ENCODE measurements at places on chromosomes 2 and 18.

GRCh38 chr2:182415771-182416170, 11.1 kb downstream of the PDE1A start:
- no peak for DNase-seq

DNA sequence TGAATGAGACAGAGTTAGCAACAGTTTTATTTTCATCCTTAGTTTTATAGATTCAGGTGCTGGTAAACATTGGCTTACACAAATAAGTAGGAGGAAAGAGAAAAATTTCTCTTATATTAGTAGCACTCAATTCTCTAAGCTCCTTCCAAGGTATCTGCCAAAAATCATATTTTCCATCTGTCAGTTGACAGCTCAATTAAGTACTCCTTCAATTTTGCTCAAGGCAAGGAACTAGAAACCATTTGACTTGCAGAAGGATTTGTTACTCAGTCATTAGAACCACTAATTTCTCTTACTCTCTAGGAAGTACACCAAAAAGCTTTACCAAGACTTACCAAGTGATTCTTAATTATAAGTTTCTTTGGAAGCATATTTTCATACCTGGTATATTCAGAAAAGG, 101.4 kb upstream of the ATP8B1 start:
- DNase-seq: no peak

- peak; percentile 90 for DNase-seq
These were observed at the start of gene KLF11 for GRCh38 chr2:10043256-10043905. Gene KLF11 (plus strand): TSS chr2:10043550. CDS start chr2:10043717, 167 bp downstream.

DNA sequence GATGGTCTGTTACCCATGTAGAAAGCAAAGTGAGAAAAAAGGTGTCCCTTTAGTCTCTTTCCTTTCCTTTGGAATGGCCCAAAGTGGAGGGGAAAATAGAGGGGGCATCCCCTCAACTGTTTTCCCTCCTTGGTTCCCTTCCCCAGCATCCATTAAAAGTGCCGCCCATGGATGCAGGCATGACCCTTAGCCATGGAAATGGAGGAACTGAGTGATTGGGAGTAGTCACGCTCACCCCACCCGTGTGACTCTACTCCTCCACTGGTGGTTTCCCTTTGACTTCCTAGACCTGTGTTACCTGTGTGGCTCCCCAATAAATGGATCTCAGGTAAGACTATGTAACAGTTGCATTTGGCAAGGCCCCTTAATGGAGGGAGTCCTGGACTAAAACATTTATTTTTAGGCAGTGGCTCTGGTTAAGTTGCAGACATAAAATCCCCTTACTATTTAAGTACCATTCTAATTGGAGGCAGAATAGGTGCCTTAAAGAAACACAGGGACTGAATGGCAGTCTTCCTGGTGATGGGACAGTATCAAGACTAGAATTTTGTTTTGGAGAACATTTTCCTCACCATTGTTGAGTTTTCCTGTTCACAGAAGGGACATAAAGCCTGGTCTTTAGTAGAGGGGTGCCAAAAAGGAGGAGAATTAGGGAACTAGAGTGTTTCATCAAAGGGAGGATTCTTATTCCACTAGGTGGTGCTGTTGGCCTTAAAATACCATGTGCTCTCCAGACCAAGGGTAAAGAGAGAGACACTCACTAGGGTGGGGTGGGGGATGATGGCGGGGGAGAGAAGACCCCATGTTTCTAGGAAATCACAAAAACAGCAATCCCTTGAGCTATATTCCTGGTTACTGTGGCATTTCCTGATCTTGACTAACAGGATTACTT, 25.7 kb upstream of the PLA2R1 start:
- no peak for DNase-seq

GRCh38 chr2:55048508-55049042, 1.7 kb downstream of the RTN4 start:
- DNase-seq: peak; percentile 11

GRCh38 chr2:79950526-79950925, 354.0 kb downstream of the LRRTM1 start:
- no peak for DNase-seq

GRCh38 chr2:29808321-29808720, 113.1 kb downstream of the ALK start:
- DNase-seq: no peak

DNA sequence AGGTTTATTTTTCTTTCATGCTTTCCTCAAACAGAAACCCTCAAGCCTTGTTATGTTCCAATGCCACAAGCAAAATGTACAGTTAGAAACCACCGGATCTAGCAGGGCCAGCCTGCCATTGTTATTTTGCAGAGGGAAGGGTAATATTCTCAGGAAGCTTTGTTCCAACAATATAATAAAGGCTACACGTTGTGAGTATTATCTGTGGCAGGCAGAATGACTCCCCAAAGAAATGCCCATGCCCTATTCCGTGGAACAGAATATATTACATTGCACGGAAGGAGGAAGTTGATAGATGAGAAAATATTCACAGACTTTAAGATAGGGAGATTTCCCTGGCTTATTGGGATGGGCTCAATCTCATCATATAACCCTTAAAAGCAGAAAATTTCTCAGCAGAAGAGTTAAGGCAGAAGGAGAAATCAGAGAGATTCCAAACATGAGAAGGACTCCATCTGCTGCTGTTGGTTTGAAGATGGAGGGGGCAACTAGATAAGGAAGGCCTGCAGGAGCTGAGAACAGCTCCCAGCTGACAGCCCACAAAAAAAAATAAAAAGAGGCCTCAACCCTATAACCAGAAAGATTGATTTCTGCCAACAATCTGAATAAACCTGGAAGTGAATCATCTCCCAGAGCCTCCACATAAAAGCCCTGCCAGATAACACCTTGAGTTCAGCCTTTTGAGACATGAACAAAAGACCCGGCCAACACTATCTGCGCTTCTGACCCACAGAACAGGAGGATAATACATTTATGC, 466.6 kb downstream of the LPIN1 start:
- no peak for DNase-seq

- DNase-seq: no peak
These were observed 2.7 kb downstream of the ZNF532 start for GRCh38 chr18:58867281-58867961.

DNA sequence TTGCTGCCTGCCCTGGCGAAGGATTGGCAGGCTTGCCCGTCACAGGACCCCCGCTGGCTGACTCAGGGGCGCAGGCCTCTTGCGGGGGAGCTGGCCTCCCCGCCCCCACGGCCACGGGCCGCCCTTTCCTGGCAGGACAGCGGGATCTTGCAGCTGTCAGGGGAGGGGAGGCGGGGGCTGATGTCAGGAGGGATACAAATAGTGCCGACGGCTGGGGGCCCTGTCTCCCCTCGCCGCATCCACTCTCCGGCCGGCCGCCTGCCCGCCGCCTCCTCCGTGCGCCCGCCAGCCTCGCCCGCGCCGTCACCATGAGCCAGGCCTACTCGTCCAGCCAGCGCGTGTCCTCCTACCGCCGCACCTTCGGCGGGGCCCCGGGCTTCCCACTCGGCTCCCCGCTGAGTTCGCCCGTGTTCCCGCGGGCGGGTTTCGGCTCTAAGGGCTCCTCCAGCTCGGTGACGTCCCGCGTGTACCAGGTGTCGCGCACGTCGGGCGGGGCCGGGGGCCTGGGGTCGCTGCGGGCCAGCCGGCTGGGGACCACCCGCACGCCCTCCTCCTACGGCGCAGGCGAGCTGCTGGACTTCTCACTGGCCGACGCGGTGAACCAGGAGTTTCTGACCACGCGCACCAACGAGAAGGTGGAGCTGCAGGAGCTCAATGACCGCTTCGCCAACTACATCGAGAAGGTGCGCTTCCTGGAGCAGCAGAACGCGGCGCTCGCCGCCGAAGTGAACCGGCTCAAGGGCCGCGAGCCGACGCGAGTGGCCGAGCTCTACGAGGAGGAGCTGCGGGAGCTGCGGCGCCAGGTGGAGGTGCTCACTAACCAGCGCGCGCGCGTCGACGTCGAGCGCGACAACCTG, at the start of gene DES:
Gene DES, plus strand, starts transcription at position 223 of the 857 bp plus-strand sequence. Its CDS starts 86 bp downstream, at position 309.
- DNase-seq: no peak

DNA sequence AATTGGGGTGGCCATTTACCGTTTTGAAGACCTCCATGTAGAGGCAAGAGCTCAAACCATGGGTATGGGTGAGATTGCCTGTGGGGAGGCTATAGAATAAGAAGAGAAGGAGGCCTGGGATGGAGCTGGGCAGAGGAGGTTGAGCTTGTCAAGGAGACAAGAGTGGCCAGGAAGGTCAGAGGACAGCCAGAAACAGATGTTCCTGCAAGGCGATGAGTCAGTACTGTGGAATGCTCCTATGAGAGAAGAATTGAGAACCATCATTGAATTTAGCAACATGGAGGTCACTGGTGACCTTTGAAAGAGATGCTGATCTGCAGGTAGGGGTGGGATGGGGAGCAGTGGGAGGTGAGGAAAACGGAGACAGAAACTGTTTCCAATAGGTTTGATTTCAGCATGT, 3.5 kb downstream of the ACSL3 start:
- DNase-seq: no peak

DNA sequence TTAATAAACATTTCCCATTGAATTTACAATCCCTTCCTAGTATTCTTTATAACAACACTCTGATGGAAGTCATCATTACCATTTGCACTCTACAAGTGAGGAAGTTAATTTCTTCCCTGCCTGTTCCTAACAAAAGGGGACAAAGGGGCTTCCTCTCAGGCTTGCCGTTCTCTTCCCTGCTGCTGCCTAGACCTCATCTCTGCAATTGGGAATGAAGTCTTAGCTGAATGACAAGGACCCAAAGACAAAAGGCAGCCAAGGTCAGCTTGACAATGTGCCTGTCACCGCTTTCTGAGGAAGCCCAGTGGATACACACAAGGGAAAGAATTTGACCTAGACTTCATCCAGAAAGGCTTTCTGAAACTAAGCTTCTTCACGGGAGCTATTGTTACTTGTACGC, 416.4 kb downstream of the CMPK2 start:
- no peak for DNase-seq

DNA sequence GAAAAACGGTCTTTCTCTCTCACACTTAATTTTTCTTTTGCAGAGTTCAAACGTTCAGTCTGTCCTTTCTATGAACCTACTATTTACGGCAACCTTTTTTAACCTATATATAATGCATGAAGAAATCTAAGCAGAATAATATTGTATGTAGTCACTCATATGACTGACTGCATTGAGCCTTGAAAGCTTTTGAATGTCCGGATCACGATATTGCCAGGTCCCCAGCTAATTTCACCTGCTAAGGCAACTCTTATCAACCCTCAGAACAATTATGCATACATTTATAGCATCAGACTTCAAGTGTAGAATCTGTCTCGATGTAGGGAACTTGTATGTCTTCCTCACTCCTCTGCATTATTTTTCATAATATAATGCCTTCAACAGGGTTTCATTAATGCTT, 1083.8 kb upstream of the KLHL29 start:
- DNase-seq: no peak

- no peak for DNase-seq
These were observed 127.6 kb downstream of the TDRD15 start for GRCh38 chr2:21251216-21251980.

GRCh38 chr2:166223298-166223697, 95.5 kb upstream of the SCN1A start:
- no peak for DNase-seq

DNA sequence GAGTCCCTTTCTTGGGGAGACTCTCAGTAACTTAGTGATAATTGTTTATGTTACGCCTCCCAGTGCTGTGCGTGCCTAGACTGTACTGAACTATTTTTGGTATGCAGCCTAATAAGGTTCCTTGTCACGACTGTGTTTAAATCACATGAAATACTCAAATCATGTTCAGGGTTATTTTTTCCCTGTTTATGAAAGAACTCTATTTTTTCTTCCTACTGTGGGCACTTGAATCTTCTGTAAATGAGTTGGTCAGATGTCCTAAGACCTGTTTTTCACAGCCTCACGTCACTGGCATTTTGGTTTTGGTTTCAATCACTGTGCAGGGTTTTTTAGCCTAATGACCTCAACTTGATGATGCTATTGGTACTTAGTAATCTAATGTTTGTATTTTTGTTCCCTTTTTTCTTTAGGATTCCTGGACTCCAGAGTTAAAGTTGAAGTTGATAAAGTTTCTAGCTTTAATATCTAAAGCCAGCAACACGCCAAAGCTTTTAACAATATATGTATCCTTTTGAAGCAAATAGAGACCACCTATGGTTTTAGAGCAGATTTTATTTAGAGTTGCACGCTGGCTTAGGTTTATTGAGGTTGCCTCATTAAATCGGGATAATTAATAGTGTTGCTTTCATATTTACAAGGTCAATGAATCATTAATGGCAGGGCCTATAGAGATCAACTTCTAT, 24.0 kb downstream of the ARMC9 start:
- DNase-seq: peak; percentile 88

DNA sequence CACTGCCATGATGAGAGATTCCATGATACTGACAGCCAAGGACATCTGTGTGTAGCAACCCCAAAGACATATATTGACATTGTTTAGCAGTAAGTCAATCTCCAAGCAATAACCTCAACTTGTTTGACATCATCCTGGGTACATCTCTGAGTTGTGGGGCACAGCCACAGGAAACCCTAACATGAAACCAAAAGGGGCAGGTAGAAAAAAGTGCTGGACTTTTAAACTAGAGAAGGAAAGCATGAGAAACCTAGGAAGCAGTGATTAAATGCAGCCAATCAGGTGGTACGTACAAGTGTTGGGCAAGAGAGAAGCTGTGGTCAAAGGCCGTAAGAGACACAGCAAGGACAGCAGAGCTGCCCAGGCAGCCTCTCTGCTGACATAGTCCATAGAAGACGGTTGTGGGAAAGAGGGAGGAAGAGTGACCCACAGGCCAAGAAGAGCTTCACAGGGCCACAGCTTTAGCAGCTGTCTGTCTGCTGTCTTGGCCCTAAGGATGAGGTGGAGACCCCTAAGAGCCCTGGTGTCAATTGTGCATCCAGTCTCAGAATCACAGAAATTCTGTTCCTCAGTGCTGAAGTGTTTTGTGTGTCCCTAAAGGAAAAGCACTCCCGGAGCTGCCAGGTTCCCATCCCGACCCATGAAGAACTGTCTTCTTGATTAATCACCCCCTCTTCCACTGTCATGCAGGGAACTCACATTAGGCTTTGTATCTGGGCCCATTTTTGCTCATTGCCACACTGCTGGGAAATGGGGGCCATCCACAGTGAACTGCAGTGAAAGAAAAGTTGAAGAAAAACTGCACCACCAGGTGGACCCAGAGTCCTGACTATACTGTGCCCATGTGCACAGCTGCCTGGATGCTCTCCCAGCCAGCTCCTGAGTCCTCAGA, 25.4 kb upstream of the CHN1 start:
- DNase-seq: no peak

GRCh38 chr2:105674401-105674800, 70.3 kb upstream of the NCK2 start:
- peak; percentile 39 for DNase-seq

DNA sequence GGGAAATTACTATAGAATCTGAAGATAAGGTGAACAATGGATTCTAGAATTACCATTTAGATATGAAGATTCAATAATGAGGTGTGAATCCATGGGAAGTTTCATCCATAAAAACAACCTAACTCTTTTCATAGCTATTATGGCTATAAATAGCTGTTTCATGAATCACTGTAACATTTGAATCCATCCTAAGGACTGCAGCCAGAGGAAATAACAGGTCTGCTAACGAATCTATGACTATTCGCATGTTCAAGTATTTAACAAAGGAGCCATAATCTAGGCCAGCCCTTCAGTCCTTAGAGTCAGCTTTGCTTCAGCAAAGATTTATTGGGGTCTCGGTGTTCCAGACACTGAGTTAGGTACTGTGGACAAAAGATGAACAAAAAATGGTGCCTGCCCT, 87.1 kb downstream of the MYOM1 start:
- no peak for DNase-seq
